Bronchial epithelial cell (primary cell): ENCODE measurements at places on chromosomes 16 and 17.

DNA sequence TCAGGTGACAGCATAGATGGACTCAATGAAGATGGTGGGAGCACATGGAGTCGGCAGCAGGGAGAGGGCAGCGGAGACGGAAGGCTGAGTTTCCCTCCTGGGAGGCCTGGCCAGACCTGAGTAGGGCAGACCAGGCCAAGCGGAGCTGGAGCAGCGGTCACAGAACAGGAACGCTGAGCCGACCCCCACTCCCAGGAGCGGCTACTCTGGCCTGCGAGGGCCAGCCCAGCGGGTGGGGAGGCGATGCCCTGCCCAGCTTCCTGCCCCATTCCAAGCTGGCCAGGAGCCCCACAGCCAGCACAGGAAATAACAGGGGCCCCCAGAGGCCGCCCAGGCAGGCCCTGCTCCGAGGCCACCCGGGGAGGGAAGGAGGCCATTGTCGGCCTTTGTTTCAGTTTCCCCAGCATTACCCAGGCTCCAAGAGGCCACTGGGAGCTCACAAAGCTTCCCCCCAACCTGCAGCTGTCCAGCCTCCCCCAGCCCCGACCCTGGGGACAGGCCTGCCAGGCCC is 79.8 kb downstream of the ZNF423 start:
- DNase-seq: no peak

GRCh38 chr16:27455700-27456099 is 53.7 kb downstream of the IL21R start:
- peak; percentile 83 for DNase-seq

DNA sequence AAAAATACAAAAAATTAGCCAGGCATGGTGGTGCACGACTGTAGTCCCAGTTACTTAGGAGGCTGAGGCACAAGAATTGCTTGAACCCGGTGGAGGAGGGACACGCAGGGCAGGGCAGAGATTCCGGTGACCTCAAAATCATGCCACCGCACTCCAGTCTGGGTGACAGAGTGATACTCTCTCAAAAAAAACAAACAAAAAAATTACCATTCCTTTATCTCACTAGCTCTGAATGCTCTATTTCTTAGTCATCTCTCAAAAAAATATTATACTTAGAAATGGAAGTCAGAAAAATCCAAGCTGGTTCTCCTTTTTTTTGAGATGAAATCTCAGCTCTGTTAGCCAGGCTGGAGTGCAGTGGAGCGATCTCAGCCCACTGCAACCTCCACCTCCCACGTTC is 40.8 kb downstream of the SPOP start:
- DNase-seq: no peak

- DNase-seq: peak; percentile 97
Measured at GRCh38 chr17:30433514-30433913, 43.7 kb upstream of the GOSR1 start.

- DNase-seq: no peak
Measured at GRCh38 chr16:280991-281659, 734 bp downstream of the ARHGDIG start.

- DNase-seq: no peak
Measured at GRCh38 chr16:50038756-50039529, 13.9 kb downstream of the CNEP1R1 start.

- no peak for DNase-seq
Measured at GRCh38 chr16:69741951-69742904, 12.5 kb downstream of the NOB1 start.

GRCh38 chr16:73170612-73171038 is 122.7 kb upstream of the ZFHX3 start:
- no peak for DNase-seq

DNA sequence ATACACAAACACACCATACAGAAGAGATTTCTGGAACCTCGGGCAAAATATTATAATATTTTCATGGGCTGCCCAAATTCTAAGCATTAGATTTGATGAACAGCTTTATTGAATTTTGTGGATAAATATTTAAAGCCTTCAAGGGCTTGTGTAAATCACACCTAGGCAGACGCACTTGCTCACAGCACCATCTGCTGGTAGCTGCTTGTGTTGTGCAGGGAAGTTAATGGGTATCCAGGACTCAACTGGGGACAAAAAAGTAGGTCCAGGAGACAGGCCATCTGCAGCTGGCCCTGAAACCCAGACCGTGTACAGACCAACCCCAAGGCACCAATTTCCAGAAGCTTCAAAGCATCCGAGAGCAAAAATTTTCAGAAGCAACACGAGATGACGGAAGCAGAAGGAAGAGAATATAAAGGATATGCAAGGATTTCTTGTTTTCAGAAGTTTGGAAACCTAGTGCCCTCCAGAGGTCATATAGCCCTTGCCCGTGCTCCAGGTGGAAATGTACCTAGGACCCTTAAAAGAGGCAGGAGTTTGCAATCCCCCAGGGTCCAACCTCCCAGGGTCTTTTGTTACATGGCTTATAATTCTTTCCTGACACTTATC is 140.0 kb downstream of the CHD9NB start:
- DNase-seq: peak; percentile 68

DNA sequence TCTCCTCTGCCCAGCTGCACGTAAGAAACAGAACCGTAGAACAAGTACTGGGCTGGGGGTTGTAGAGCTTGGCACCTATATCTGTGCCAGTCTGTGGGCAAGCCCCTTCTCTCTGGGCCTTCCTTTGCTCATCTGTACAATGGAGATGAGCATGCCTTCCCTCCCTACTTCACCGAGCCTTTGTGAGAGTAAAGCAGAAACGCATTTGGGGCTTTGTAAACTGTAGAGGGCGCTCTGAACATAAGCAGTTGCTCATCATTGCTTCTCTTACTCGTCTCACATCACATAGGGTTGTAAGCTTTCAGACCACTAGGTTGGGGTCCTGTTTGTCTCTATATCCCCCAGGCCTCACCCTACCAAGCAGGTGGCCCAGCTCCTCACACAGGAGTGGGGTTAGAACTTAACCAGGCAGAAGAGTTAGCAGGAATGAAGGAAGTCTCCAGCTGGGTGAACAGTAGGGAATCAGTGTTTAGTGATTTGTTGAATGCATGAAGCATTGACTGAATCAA is 15.1 kb downstream of the SAMD14 start:
- peak; percentile 69 for DNase-seq

GRCh38 chr17:2964370-2964769 is 99.0 kb downstream of the OR1D5 start:
- DNase-seq: no peak

- no peak for DNase-seq
Measured at GRCh38 chr16:84054271-84054670, 11.7 kb upstream of the SLC38A8 start.

DNA sequence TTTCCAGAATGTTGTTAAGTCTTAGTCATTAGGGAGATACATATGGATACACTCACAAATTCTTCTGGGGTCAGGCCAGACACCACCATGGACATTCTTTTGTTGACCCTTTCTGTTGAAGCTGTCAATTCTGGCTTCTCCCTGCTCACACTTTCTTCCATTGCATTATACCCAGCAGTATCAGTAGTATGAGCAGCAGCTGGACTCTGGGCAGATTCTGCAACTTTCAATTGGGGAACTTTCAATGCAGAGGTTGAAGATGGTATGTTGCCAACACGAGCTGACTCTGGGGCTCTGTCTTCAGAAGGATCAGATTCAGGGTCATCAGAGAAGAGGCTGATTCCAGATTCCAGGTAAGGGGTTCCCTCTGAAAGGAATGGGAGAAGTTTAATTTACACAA is 45.8 kb downstream of the RND2 start:
- DNase-seq: no peak

DNA sequence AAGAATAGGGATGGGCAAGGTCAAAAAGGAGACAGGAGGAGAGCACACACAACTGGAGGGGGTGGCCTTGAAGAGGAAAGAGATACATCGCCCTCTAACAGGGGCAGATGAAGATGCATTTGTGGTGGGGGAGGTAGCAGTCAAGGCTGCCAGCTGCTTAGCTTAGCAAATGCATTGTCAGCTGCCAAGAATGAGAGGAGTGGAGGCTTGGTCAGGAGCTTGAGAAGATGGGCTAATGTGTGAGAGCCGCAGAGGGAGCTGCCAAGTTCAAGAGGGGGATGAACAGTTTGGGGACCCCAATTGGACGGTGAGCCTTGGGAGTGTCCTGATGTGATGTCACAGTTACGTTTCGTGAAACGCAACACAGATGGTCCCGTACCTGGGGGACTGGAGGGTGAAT is 28.9 kb upstream of the GNA13 start:
- DNase-seq: no peak

DNA sequence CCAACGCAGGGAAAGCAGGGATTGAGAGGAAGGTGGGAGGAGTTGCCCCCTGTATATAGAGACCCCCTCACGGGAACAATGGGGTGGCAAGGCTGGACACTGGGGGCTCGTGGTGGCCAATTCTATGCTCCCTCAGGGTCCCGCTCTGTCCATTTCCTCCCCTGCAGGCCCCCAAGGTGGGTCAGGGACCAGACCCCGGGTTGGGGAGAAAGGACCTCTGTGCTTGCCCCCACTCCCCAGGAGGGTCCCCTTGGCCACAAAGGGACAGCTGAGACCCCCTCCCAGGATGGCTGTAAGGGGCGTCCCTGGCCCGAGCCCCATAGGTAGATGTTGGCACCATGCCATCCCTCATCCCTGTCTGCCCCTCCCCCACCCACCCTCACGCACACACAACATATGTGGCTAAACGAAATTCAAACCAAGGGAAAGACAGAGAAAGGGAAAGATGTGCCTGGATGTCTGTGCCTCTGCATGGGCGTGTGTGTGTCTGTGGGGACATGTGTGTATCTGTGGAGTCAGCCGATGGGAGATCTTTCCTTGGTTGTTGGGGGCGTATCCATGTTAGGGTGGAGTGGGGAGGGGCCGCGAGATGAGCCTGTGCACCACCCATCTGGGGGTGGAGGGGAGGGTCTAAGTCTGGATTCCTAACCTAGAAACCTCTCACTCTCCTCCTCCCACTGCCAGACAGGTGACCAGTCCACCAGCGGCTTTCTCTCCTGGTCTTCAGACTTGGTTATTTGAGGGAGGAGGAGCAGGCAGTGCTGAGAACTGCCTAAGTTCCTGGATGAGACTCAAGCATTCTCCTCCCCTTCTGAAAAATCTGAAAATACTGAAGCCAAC is 642 bp upstream of the NEUROD2 start:
- DNase-seq: no peak

DNA sequence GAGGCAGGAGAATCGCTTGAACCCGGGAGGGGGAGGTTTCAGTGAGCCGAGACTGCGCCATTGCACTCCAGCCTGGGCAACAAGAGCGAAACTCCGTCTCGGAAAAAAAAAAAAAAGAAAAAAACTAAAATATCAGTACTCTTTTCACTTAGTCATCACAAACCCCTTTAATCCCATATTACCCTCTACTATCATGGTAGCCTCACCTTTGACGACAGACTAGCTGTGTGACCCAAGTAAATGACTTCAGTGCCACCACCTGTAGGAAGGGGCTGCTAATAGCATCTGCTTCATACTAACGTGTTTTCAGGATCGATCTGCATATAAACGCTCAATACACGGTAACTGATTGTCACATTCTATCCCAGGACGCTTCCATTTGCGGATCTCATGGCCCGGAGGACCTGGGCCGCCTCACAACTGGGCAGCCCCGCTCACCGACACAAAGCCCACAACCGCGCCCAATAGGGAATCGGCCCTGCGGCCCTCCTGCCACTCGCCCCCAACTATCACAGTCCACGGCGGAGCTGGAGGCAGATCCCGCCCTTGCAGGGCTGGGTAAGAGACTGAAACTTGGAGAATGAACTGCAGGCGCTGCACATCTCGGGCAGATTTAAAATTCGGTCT is 1.1 kb upstream of the ZNF263 start:
- no peak for DNase-seq

GRCh38 chr16:85712801-85713200 is 24.0 kb upstream of the GINS2 start:
- no peak for DNase-seq

- no peak for DNase-seq
Measured at GRCh38 chr17:40089077-40089895, 11.1 kb downstream of the NR1D1 start.
